ENCODE measurements at places on chromosomes 16 and 17.

DNA sequence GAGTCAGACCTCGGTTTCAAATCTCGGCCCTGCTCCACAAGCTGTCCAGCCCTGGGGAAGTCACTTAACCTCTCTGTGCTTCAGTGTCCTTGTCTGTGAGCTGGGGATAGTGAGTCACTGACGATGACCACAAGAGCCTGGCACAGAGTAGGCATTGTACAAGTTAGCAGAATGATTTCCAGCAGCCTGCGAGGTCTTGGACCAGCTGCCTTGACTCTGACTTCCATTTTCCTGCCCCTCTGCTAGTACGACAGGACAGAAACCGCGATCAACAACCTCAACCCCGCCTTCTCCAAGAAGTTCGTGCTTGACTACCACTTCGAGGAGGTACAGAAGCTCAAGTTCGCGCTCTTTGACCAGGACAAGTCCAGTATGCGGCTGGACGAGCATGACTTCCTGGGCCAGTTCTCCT is 20.7 kb downstream of the CPNE2 start:
- no peak for DNase-seq

DNA sequence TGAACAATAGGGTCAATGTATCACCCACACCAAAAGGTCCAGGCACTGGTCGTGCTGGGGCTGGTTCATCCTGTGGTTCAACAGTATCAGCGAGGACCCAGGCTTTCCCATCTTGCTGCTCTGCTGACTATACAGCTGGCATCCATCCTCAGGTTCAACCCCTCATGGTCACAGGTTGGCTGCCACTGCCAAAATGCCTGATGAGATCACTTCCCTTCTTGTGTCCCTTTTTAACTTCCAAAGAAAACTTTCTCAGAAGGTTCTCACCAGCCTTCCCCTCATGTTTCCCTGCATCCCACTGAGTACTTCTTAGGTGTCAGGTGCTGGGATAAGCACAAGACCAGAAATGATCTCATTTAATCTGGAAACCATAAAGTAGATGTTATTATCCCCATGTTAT is 25.7 kb downstream of the CLEC16A start:
- no peak for DNase-seq

DNA sequence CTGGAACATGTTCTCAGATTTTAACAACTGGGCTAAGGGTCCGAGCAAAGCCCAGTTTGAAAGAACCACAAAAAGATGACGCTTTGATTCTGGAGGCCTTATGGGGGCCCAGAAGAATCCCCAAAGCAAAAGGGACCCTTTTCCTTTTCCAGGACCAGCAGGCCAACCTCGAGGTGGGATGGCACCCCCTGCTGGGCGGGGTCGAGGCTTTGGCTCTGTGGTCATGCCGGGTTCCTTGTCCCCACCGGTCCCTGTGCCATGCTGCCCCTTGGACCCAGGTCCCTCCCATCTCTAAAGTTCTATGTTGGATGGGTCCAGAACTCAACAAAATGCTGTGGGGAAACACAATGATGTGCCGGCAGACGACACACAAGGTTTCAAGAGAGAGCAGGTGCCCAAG is 30.9 kb downstream of the TMEM204 start:
- DNase-seq = no peak

DNA sequence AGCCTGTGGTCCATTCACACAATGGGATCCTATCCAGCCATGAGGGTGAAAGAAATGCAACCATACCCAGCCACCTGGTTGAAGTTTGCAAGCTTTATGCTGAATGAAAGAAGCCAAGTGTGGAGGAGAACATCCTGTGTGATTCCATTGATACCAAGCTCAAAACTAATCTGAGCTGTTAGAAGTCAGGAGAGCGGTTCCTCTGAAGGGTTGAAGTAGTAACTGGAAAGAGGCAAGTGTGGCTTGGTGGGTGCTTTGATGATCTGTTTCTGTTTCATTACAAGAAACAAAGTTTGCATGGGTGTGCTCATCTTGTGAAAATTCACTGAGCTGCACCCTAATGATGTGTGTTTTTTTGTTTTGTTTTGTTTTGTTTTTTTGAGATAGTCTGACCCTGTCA is 99.4 kb downstream of the SALL1 start:
- no peak for DNase-seq

DNA sequence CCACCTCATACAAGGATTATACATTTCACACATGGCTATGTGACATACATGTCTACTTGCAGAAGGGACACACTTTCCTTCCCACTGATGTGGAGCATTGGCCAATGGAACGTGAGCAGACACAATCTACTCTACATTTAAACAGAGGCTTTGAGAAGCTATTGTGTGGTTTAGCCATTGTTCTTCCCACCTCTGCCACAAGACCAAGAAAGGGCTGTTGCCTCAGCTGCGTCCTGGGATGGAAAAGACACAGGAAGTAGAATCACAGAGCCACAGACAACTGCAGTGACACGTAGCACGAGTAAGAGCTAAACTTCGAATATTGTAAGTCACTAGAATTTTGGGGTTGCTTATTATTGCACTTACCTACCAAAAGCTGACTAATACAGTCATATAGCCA is 33.3 kb downstream of the PRKCB start:
- no peak for DNase-seq

DNA sequence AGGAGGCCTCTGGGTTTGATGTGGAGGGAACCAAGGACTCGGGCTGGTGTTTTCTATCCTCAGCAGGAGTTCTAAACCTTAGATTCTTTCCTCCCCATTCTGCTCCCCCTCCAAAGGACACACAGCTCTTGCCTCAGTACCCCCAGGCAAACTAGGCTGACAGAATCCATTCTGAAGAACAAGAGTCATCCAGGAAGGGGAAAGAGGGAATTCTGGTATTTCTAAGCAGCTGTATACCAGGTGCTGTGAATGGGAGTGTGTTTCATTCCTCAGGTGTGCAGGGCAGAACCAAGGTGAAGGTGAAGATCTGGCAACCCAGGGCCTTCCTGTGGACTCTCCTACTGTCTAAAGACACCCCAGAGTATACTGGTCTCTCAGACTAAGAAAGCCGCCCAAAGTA is 4.1 kb downstream of the INPP5K start:
- DNase-seq = no peak

GRCh38 chr17:32158870-32159585 is 16.7 kb downstream of the RHOT1 start:
- DNase-seq = no peak

- no peak for DNase-seq
Measured at GRCh38 chr17:2435862-2436261, 35.0 kb upstream of the MNT start.

DNA sequence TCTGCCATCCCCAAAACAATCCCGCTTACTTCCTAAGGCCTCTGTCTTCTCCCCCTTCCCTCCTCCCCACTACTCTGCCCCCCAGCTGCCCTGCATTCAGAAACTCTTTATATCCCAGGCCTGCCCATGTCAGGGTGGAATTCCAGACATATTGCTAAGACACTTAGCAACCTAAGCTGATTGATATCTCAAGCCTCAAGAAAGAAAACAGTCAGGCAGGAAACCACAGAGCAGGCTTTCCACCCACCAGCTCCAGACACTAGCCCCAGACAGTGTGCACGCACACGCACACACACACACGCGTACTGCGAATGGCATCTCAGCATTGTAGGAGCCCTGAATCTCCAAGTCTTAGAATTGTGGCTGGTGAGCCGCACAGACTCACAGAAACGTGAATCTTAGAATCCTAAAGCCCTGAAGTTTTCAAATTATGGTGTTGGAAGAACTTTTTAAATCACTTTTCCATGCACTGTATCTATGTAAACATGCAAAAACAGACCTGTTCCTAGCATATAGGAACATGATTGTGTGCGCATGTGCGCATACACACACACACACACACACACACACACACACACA is 8.8 kb upstream of the LPCAT2 start:
- peak; percentile 23 for DNase-seq

GRCh38 chr17:44309472-44309871 is 1.1 kb downstream of the RUNDC3A start:
- no peak for DNase-seq

DNA sequence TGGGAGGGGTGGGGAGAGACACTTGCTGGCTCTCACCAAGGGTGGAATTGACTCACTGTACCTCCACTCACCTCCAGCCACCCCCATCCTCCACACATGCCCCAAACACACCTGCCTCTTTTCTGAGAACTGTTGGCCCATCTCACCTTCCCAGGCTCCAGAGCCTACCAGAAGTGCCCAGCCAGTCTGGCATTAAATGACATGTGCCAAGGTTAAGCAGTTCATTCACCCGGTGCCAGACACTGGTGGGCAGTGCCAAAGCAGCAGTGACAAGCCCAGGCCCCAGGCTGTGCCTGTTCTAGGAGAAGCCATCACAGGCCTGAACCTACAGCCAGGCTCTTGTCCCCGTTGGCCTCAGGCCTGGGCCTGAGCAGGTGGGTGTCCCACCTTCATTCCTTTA is 11.2 kb downstream of the MVP start:
- no peak for DNase-seq

GRCh38 chr16:4625560-4626159 is 1.0 kb downstream of the MGRN1 start:
- DNase-seq = no peak

Data from activated T-cell treated with anti-CD3 and anti-CD28 coated beads for 48 hours (primary cell).